ENCODE measurements at places on chromosomes 6 and 20.
A peak's percentile ranks its signal among the peaks of the same experiment; 100 is the strongest.

- no peak for DNase-seq
Measured at GRCh38 chr6:130694606-130695005, 132.6 kb upstream of the SMLR1 start.

DNA sequence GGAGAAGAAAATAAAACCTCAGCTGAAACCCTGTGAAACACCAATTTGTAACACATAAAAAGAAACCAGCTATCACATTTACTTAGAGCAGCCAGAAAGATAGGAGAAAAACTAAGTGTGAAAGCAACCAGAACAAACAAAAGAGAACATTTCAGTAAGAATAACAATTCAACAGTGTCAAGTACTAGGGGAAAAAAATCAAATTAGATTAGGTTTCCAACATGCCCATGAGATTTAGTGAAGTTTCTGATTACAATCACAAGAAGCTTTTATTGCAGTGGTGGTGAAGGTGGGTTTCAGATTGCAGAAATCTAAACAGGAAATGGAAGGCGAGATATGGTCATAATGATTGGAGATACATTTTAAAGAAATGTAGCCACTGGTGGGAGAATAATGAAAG, 22.1 kb upstream of the TRDN start:
- no peak for DNase-seq

- no peak for DNase-seq
Measured at GRCh38 chr20:14197097-14197496, 140.3 kb downstream of the FLRT3 start.

DNA sequence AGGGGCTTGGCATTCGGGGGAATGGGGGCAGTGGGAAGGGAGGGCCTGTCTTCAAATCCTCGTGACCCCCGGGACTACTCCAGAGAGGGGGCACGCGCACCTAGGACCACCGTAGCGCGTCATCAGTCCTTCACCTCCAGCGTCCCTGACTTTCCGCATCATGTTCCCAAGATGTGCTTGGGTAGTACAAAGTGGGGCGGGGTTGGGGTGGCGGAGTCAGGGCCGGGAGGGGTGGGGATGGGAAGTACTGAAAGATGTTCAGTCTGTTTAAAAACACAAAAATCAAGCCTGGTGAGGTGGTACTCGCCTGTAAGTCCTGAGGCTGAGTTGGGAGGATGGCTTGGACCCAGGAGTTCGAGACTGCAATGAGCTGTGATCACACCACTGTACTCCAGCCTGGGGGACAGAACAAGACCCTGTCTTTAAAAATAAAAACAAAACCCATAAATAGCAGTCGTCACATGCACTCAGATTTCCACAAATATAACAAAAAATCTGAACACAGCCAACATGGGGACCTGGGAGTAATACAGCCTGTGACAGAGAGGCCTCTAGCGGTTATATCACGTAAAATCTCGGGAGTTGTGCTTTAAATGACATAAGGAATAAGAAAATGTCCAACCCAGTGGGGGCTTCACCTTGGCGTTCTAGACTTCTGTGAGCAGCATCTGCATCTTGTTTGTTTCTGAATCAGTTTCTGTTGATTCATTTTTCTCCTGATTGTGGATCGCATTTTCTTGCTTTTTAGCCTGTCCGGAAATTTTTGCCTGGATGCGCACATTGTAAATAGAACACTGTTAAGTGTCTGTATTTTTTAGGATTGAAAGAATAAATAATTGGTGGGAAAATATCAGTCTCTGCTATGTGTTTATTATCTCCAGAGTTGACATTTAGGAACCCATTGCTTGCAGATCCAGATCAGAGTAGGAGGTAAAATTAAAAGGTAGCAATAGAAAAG, 698 bp upstream of the LRP11 start:
- peak; percentile 47 for DNase-seq

DNA sequence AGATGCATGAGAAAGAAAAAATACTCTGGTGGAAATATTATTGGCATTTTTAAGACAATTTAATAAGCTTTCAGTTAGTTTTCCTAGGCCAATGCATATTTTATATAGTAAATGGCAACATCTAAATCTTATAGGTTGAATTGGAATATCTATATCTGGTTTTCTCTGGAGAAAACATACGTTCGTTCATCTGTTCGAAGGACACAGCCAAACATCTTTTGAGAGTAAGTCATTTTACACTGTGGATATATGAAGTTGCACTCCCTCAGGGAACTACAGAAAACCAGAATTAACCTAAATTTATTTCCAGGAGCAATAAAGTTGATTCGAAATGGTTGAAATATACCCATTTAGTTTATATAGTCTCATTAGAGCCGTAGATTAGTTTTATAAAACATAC, 49.0 kb downstream of the MYLIP start:
- no peak for DNase-seq

DNA sequence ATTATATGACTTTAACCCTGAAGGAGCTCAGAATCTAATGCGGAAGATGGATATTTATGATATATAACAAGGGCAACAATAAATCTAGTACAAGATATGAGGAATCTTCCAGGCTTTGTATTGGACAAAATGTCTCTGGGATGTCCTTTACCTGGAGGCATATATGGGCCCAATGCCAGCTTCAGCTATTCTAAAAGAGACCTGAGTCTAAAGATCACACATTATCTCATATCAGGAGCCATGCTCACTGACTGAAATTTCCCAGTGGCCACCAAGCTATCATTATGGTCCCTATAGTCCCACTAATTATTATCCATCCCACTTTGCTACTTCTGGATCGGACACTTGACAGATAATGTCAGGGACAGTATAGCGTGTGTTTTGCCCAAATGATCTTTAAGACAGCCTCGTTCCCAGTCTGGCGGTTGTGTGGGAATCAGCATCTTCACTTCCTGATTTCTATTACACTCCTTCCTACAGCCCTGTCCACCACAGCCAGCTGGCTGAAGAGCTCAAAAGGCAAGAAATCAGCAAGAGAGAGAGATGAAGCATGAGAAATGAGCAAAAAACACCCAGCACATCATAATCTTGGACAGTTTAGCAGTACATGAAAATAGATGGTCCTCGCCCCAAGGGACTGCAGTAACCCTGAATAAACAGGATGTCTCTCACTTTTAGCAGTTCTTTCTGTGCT, 34.9 kb downstream of the KLHL31 start:
- DNase-seq, result no peak

- DNase-seq, result no peak
Measured at GRCh38 chr20:23746321-23746720, 4.4 kb downstream of the CST1 start.

- no peak for DNase-seq
Measured at GRCh38 chr6:78810698-78811097, 56.7 kb upstream of the IRAK1BP1 start.

GRCh38 chr20:1357921-1358671, 29.2 kb upstream of the SDCBP2 start:
- DNase-seq, result no peak

DNA sequence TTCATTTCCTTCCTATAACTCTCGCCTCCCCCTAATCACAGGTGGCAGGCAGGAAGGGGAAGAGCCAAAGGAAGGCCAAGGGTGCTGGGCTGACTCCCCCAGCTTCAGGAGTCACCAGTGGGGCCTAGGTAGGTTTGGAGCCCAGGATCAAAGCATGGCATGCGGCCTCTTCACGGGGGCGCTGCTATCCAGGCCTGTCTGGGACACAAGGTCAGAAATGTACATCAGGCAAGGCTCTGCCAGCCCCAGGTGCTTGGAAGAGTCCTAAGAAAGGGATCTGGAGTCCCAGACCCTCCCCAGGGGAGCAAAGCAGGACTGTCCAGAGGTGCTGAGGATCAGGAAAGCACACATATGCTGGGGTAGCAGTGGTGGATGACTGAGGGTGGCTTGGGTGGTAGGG, 10.4 kb downstream of the PI16 start:
- DNase-seq, result no peak

GRCh38 chr20:40954521-40955165, 74.0 kb upstream of the TOP1 start:
- DNase-seq, result no peak

DNA sequence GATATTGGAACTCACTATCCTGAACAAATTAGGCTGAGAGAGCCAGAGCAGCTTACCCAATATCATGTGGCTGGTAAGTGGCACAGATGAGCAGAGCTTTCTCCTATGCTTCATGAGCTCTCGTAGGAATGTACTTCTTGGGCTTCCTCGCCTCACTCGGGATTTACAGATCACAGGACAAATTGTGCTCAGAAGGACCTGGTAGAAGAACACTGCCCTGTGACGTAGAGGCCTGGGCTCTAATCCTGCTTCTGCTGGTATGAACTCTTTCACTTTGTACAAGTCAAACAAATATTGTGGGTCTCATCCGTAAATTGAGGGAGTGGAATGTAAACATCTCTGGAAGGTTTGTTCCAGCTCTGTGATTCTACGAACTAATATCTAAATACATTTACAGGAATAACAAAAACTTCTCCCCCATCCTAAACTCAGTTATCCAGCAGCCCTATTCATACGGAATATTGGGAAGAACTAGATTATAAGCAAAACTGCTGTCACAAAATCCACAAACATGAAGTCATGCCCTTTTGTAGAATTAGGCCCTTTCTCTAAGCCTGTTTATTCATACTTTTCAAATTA, 187.6 kb downstream of the CLIC5 start:
- DNase-seq, result no peak

- DNase-seq, result no peak
Measured at GRCh38 chr20:49501917-49502316, 19.4 kb upstream of the KCNB1 start.
